Urothelium cell line (cell line): ENCODE measurements at places on chromosomes 7 and 10.
A peak's percentile ranks its signal among the peaks of the same experiment; 100 is the strongest.

DNA sequence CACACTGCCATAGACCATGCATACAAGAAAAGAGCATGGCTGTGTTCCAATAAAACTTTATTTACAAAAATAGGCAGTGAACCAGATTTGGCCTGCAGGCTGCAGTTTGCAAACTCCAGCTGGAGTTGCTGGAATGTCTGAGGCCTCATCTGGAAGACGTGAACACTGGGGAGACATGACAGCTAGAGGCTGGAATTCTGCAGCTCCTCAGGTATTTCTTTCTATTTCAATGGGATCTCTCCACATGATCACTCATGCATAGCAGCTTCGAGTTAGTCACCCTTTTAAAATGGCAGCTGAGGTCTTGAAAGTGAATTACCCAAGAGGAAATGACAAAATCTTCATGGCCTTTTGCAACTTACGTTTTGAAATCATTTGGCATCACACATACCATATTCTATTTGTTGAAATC, 52.6 kb upstream of the BET1 start:
- DNase-seq = peak; percentile 52

- peak; percentile 21 for DNase-seq
These were observed 1.0 kb upstream of the NRP1 start for GRCh38 chr10:33335551-33335800.

DNA sequence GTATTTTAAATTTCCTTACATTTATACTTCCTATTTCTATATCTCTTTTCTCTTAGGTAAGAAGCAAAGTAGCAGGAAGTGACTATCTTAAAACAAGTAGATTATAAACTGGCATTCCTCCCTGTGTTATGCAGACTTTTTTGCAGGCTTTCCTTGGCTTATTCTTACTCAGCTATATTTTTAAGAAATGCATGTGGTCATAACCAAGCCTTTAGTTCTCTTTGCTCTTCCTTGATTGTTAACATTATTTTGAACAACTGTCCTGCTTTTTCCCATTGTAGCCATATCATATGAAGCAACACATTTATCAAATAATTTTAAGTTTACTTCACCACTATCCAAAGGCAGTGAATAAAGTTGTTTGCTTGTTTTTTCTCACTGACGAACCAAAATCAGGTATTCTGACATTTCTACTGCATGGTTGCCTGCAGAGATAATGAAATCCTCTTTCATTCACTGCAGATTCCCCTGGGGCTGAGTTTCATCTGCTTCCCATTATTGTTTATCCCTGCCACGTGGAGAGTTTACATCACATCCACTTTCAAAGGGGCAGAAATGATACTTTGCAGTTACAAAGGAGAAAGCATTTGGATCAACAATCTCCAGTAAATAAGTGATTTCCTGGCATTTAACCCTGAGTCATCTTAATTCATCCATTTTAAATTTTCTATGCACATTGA, 389.9 kb upstream of the SEMA3C start:
- DNase-seq = no peak

DNA sequence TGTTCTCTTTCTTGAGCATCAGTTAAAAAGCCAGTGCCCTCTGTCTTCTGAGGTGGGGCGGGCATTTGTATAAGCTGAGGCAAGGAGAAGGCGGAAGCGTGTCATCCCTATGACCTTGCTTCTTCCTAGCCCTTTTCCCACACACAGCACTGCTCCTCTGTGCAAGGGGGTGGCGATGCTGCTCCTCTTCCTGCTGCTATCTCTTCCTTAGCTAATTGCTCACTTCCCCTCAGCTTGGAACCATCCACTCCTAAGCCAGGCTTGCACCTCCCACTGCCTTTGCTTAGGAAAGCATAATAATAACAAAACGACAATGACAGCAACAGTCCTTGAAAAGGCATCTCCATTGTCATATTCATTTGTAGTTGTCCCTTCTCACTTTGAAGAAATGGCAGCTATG, 366.9 kb downstream of the PHTF2 start:
- DNase-seq = no peak

DNA sequence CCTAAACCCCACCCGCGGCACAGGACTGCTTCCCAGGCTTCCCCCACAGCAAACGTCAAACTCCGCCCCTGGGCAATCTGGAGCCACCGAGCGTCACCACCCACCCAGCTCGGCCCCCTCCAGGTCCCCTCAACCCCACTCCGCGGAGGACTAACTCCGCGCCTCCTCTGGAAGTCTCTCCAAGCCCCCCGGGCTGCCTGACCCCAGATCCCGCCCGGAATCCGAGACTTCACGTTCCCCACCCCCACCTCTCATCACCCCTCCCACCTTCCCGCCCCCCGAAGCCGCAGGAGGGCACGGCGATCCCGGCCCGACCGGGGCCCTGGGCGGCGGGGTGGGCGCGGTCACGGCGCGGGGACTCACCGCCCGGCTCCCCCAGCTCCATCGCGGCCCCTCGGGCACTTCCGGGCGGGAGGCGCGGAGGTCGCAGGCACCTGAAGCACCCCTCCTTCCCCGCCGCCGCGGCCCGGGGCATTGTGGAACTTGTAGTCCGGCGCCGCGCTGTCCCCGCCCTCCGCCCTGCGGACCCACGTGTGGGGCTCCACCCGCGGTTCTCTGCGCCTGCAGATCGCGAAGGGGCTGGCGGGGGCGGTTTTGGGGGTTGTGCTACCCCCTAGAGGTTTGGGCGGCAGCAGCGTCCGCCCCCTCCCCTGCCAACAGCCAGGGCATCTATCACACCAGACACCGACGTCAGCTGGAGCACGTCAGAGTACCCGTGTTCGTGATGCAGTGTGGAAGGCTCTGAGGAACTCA, at the start of gene TMUB1:
Gene TMUB1, minus strand, starts transcription at position 423 of the 753 bp plus-strand sequence. CDS start 930 bp downstream, outside the sequence.
- no peak for DNase-seq

DNA sequence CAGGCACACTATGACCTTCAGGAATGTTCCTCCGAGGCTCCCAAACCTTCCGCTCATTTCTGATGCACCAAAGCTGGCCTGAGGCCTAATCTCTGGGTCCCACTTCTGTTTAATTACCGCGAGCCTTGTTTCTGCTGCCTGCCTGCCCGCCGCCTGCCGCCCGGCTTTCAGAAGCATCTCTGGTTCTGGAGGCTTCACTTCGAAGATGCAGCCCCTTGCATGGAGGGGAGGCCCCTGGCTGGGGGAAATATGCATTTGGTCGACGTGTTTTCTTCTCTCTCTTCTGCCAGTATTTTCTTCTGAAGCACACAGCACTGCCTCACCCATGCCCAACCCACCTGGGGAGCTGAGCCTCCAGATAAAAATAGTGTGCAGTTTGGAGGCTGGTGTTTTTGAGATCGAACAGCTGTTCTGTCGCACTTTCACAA, 166.9 kb downstream of the PAXIP1 start:
- no peak for DNase-seq

DNA sequence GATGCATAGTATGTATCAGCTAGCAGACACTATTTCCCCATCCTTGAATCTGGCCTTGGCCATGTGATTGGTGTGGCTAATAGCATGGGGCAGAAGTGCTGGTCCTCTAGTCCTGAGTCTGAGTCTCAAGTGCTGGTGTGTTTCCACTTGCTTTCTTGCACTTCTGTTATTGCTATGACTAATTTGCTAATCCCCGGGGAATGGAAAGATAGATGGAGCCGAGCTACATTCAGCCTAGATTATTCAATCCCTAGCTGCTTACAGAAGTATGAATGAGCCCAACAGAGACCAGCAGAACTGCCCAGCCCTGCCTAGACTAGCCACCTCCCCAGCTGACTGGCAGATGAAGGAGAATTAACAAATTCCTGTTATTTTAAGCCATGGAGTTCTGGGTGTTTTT, 53.2 kb upstream of the SYPL1 start:
- DNase-seq = no peak

DNA sequence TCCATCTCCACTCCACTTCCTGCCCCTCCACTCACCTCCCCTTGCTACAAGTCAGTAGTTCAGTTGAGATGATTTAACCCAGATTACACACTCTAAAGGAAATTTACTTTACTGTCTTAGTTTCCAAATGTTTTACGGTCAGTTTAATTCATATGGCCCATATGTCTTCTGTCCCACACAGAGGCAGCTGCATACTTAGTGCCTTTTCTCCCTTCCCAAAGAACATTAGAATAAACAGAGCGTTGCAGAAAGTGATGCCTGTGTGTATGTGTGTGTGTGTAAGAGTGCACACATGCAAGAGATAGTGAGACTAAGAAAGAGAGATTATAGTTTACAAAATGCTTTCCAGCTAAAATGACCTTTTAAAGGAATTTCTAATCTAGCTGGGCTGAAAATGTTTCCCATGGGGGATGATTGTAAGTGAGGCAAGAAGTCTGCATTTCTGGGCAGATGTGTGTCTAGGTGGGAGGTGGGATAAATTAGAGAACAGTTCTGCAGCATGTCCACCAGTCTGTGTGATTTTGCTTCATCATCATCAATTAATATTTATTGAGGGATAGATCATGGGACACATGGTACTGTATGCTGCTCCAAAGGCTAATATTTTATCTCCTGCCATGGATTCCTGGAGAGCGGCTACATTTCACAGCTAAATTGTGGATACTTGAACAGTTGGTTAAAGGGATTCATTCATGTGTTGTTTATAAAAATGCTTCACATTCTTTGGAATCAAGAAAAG, 81.5 kb downstream of the NXPH1 start:
- no peak for DNase-seq

DNA sequence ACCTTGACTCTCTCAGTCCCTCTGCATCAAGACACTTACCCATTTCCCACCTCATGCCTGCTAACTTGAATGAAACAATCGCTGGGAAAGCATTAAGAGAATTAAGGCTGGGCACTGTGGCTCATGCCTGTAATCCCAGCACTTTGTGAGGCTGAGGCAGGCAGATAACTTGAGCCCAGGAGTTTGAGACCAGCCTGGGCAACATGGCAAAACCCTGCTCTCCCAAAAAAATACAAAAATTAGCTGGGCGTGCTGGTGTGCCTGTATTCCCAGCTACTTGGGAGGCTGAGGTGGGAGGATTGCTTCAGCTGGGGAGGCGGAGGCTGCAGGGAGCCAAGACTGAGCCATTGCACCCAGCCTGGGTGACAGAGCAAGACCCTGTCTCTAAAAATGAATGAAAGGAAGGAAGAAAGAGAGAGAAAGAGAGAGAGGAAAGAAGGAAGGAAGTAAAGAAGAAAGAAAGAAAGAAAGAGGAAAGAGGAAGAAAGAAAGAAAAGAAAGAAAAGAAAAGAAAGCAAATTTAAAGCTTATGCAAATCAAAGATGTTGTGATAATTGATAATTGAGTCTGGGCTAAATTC, 646 bp downstream of the SERPINE1 start:
- no peak for DNase-seq

GRCh38 chr10:47067949-47068940, 157.0 kb downstream of the PTPN20 start:
- no peak for DNase-seq

DNA sequence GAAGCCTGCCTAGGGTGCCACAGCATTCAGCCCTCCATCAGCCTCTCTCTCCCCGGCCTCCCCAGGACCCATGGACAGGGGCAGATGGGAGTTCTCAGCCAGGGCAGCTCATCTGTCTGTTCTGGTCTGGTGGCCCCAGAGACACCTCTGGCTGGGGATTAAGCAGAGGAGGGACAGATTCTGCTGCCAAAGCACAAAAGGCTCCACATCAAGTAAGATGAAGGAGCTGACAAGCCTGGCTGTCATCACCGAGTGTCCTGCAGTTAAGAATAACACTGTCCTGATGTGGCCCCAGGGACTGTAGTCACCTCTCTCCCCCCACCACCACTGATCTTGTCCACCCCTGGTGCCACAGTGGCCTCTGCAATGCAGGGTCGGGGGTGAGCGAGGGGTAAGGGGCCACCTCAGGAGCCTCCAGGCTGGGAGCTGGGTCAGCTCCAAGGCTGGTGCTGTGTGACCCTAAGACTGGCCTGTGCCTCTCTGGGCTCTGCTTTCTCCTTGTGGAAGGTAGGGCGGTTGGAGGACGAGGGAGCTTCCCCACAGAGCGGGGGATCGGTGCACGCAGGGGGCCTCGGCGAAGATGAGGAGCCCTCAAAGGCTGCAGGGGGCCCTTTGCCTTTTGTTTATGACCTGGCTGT, 18.7 kb downstream of the C10orf105 start:
- no peak for DNase-seq

DNA sequence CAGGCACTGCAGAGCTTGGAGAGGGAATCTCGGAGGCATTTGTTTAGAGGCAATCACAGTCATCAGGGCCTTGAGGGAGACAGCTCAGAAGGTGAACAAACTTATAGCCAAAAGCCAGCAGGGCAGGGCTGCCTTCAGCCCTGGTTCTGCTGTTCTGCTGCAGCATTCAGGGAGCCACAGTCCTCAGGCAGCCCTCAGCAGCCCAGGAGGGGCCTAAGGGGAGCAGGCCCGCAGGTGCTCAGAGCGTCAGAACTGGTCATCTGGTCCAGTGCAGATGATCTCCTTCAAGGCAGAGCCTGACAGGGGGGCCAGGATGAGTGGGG, 84.7 kb downstream of the ARHGAP22 start:
- no peak for DNase-seq

GRCh38 chr7:92647652-92648051, 57.5 kb upstream of the FAM133B start:
- DNase-seq = no peak
